HuH-7 (cell line): ENCODE measurements at places on chromosomes 7 and 10.
A peak's percentile ranks its signal among the peaks of the same experiment; 100 is the strongest.

- DNase-seq = no peak
Measured at GRCh38 chr7:44622342-44623151, 16.1 kb downstream of the OGDH start.

DNA sequence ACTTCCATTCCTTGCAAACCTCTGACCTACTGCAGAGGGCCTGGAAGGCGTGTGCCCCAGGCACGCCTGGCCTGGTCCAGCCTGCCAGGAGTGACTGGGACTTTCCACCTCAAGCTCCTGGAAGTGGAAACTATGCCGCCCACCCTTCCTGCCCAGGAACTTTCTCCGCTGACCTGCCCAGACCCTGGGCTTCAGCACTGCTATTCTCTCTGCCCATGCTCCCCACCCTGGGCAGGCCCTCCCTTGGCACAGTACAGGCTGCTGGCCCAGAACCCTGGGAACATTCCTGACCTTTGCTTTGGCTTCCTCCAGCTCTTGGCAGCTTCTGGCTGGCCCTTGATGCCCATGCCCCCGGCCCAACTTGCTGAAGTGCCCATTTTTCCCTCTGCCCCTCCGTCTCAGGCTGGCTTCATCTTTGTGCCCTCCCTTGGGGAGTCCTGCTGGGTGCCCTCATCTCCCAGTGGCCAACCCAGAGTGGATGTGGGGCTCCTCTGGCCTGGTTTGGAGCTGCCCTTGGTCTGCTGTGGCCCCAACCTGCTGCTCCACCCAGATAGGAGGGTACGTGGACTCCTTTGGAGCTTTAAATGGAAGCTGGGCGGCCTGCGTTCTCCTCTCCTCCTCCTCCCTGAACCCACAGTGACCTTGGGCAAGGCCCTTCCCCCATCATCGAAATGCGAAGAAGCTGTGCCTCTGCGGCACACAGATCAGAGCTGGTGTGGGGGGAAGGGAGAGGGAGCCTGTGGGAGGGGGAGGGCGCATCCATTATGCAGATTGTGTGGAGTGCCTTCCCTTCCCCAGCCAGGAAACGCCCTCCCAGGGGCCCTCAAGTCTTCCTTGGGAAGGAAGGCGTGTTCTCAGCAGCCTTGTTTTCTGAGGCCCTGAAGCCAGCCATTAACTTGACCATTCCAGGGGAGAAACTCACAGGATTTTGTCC, 3.4 kb downstream of the MMRN2 start:
- no peak for DNase-seq

DNA sequence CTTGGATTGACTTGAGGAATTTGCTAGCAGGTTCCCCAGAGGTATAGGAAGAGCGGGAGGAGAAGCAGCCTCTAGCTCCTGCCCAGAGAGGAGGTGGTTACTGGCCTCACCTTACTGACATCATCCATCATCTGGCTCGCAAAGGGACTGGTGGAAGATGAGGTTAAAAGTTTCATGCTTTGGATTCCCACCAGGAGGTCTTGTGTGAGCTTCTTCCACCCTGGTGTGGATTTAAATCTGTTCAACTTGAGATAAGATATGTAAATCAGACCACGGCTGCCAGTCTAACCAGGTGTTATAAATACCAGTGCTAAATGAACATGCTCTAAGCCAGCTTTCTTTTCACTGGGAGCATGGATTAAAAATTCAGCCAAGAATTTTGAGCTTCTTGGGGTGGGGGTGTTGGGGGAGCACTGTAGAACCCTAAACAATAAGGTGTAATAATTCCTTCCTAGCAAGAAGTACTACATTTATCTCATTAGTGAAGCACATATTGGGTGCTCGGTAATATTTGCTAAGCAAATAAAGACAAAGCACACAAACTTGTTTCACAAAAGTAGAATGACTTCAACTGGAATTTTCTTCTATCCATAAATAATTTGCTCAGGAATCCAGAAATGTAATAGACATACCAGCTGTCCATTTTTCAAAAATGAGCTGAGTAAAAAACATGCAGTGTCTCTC, 7.8 kb downstream of the PROSER2 start:
- peak; percentile 53 for DNase-seq

DNA sequence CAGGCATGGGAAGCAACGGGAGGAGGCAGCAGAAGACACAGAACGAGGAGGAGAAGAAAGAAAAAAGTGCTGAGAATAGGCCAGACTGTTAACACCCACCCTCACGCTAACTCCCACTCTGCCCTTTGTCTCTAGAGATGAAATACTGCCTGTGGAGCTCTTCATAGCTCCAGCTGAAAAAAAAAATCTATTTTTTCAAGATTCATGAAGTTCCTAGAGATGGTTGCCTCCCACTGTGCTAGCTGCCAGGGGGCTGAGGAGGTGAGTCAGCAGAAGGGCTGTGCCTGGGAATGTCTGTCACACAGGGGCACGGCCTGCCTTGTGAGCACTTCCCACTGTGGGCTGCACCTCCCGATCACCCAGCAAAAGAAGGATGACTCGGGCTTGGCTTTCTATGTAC, 144.5 kb downstream of the RNF216 start:
- no peak for DNase-seq

GRCh38 chr10:9289811-9290210, 1235.3 kb downstream of the GATA3 start:
- DNase-seq = no peak
